ENCODE measurements at places on chromosomes 4 and X.
A peak's percentile ranks its signal among the peaks of the same experiment; 100 is the strongest.

DNA sequence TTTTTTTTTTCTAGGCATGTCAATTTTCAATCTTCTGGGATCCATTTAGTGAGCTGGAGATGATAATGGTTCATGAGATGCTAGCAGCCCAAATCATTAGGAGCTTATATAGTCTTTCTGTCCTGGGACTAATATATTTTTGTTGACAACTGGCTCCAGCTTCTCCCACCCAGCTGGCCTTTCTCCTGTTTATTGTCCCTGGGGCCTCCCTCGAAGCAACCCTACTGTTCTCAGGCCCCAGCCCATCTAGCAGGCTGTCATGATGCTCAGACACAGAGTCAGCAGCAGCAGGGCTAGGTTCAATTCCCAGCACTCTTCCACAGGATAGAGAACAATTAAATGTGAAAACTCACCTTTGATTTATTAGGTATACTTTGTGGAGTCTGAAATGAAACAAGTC lies 127.6 kb upstream of the MID1 start:
- no peak for DNase-seq

- DNase-seq: peak; percentile 77
These were observed 111.3 kb upstream of the LNX1 start for GRCh38 chr4:53702334-53703266.

DNA sequence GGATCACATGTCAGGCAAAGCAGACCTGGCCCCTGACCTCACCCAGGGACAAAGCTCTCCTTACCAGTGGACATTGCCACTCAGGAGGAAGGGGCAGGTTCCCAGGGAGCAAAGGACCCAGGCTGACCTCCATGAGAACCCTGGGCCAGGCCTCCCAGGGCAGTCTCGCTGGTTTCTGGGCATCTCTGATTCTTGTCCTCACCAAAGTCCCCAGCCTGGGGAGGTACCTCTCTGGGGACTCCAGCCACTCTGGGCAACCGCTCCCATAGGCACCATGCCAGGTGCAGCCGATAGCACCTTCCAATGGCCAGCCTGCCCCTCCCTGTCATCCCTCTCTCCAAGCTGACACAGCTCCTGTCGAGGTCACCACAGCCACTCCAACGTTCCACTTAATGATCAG lies 7.9 kb downstream of the EVC2 start:
- no peak for DNase-seq

GRCh38 chr4:186032259-186032658 lies 36.7 kb upstream of the TLR3 start:
- DNase-seq: peak; percentile 9

GRCh38 chr4:2416564-2417225 lies 1.8 kb downstream of the ZFYVE28 start:
- no peak for DNase-seq

- no peak for DNase-seq
These were observed 35.9 kb downstream of the FGFRL1 start for GRCh38 chr4:1047106-1047975.

- no peak for DNase-seq
These were observed 135.9 kb upstream of the ARHGEF9 start for GRCh38 chrX:63920875-63921274.

All from HT-29 (cell line).